ENCODE measurements at places on chromosomes 6 and 20. TPM values are rescaled to one million over a fixed set of nuclear protein-coding genes. Genes with fewer than 3 reads are reported as not detected.

SLC2A10 gene
- total RNA-seq = 33.5 TPM

COL11A2 gene
- total RNA-seq = 0.72 TPM

MEI4 gene
- 3.4 TPM for total RNA-seq

FAXC gene
- total RNA-seq = 5.3 TPM

LCA5 gene
- 21.2 TPM for total RNA-seq

KCNB1 gene
- 2.4 TPM for total RNA-seq

ANGPT4 gene
- 0.24 TPM for total RNA-seq

HTR1E gene
- total RNA-seq = 1.9 TPM

ZC2HC1B gene
- total RNA-seq = not detected

COL10A1 gene
- 2.2 TPM for total RNA-seq

TPBG gene
- total RNA-seq = 5.8 TPM

SDCBP2 gene
- total RNA-seq = 7.9 TPM

DNA sequence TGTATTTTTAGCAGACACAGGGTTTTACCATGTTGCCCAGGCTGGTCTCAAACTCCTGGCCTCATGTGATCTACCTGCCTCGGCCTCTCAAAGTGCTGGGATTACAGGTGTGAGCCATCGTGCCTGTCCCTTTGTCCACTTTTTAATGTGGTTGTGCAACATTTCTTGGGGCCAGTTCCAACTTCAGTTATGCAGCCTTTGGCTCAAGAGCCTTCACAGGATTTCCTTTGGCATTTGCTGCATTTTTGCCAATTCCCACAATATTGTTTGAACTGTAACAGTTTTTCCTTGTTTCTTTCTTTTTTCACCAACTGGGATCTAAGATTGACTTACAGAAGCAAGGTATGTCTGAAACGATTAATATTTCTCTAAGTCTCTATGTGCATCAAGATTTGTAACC, 63.6 kb downstream of the EDN1 start:
- no peak for DNase-seq

DNA sequence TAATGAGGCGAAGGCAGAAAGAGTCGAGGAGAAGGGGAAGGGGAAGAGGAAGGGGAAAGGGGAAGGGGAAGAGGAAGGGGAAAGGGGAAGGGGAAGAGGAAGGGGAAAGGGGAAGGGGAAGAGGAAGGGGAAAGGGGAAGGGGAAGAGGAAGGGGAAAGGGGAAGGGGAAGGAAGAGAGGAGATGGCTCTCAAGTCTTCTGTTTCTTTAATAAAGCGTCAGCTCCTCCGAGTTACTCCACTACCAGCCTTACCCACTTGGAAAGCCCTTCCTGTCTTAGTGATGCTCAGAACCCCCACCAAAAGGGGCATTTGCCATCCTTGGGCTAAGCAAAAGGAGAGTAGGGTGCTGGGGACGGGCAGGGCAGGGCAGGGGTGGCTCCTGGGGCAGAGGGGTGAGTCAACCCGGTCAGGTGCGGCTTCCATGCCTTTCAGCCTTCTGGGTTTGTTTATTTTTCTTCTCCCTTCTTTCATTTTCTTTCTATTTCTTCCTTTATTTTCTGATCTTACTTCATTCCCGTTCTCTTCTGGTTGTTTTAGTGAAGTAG, 476 bp upstream of the CLIC5 start:
- DNase-seq = no peak

DNA sequence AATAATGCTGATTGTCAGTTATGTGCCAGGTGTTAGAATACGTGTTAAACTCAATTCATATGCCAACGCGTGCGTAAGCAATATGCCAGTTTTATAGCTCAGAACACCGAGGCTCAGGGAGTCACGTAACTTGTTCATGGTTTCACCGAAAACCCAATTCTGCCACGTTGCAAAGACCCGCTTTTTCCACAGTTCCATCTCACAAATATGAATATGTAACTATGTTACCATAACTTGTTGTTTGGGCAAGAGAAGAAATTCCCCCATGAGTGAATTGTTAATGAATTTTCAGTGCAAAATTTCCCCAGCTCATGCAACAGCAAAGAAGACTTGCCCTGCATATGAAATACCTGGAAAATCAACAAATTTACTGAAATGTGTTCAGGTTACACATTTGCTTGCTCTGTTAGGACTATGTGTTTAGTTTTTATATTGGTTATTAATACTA, 30.1 kb downstream of the SF3B5 start:
- no peak for DNase-seq

DNA sequence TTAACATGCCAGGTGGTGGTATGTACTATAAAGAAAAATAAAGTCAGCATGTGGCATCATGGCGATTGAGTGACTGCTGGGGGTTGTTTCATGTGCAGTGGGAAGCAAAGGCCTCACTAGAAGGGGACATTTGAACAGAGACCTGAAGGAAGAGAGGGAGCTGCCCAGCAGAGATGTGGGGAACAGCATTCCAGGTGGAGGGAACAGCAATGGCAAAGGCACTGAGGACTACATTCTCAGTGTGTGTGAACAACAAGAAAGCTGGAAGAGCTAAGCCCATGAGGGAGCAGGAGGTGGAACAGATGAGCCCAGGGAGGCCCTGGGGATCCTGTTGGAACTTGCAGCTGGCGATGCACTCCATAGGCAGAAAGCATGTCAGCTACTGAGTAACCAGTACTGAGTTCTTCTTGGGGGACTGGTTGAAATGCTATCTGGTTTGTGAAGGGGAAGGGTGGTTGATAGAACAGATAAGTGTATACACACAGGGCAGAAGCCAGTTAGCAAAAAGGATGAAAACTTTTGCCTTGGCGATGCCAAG, 29.2 kb downstream of the NOX3 start:
- DNase-seq = no peak

DNA sequence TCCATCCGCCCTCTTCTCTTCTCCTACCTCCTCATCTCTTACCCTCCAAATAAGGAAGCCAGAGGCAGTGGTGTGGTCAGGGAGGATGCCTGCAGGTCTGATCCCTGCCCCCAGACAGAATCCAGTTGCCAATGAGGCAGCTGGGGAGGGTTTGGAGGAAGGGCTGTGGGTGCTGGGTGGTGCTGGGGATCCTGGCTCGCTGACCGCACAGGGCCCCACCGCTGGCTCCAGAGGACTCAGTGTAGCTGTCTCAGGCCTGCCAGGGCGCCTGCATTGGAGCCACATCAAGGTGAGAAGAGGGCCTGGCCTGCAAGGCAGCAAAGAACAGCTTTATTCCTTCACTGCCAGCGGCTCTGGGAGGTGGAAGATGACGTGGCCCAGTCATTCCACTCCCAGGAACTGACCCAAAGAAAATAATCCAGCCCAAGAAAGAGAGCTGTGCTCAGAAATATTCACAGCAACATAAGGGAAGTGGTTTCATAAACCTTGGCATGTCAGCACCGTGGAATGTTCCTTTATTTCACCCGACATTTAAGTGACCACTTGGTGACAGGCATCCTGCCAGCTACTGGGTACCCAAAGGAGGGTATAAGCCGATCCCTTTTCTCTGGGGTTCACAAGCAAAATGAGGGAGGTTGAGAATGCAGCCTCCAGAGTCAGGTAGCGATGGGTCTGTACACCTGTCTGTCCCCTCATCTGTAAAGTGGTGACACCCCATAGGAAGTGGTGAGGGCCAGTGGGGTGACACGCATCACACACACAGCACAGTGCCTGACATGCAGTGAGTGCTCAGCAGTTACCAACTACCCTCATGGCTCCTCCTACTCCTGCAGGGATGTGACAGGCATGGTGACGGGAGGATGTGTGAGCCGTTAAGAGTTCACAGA, 125.1 kb downstream of the SNX5 start:
- peak; percentile 86 for DNase-seq

DNA sequence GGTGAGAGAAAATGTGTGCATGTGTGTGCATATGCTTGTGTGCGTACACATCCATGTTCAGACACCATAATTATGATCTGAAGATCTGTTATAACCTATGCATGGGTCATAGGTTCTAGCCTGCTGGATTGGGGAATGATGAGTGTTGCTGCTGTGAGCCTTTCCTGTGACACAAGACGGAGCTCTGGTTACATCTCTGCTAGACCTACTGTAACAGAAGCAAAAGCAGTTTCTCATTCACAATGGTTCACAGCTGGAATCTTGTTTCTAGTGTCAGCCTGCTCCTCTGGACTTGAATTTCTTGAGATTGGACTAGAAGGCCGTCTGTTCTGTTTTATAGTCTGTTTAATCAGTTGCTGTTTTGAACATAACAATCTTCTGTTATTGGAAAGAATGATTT, 40.1 kb downstream of the DEFB114 start:
- no peak for DNase-seq

DNA sequence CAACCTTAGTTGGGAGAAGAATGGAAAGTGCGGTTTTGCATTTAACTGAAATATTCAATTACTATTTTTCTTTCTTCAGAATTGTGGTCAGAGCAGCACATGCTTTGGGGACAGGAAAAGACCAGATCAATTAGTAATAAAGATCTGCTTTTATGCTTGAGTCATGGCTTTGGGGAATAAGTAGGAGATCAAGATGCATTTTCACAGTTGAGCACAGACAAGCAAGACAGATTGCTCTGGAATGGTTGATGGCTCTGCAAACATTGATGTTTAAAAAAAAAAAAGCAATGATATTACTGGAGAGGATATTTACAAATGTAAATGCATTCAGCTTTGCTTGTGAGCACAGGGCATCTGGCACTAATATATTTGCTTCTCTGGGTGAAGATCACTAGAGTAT, 224.4 kb upstream of the SASH1 start:
- DNase-seq = peak; percentile 33

DNA sequence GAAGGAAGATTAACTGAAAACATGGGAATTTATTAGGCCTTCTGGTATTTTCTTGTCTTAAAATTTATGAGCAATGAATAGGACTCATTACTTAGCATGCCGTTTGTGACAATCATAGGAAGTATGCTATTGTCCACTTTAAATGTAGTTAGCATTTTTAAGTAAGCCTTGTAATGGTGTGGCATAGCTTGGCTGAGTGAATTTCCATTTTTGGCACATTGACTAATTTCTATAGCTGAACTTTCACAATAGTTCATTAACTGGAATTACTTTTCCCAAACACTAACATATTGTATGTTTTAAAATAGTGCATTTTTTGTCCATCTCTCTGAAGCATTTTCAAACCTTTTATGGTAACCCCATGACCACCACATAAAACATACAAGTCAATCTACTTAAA, 15.7 kb downstream of the RSPO3 start:
- no peak for DNase-seq

DNA sequence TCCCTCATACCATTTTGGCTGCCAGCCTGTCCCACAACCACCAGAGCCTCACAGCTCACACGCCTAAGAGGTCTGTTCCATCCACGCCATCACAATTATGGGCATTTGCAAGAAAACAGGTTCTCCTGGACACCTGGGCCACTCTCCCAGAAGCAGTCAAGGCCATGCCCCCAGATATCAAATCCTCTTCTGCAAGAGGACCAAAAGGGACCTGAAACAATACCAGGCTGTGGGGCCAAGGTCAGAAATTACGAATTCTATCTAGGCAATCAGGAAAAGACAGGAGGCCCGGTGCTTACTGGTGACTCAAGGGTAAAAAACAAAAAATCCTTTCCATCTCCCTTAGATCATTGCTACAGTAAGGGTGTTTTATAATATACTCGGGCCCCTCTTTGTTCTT, 69.8 kb downstream of the ZMYND8 start:
- DNase-seq = no peak

DNA sequence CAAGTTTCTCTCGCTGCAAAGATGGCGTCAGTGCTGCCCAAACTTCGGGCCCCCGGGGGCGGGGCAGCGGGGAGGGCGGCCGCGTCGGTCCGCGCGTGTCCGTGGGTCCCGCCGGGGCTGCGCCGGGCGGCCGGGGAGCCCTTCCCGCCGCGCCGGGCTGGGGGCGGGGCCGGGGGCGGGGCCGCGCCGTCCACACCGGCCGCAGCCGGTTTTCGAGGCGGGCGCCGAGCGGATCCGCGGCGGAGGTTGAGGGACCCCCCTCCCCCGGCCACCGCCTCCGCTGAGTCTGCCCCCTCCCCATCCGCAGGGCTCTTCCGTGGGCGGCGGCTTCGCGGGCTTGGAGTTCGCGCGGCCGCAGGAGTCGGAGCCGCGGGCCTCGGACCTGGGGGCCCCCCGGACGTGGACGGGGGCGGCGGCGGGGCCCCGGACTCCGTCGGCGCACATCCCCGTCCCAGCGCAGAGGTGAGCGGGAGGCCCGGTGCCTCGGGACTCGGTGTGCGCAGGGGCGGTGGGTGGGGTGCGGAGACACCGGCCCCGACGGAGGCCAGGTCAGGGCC, 572 bp downstream of the SLC2A4RG start:
- DNase-seq = peak; percentile 63

- no peak for DNase-seq
Observed at GRCh38 chr20:16732506-16733152, 2.8 kb downstream of the SNRPB2 start.

DNA sequence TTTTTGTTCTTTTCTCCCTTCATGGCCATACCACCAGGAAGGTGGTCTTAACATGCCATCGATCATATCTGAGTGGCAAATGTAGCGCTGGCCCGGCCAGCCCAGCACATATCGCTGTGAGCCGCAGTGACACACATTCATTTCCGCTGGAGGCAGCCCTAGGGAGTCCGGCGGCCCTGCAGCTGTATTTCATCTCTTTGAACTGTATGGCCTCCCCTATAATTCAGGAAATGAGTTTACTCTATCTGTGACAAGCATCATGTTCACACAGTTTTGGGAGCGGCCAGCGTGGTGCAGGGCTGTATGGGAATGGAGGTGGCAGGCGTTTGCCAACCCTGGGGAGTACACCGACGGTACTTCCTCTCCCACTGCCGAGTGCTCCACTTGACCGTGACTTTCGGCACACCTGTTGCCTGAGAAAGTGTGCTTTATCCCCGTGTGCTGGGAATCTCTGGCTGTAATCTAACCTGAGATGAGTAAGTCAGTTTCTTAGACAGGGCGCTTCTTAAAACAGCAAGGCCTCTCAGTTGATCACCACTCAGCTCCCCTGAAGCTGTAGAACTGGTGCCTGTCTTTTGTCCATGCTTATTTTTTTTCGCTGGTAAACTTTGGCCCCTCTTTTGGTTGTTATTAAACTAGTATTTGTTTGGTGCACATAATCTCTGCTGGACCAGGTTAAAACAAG, 257.1 kb upstream of the TAB2 start:
- DNase-seq = peak; percentile 18

DNA sequence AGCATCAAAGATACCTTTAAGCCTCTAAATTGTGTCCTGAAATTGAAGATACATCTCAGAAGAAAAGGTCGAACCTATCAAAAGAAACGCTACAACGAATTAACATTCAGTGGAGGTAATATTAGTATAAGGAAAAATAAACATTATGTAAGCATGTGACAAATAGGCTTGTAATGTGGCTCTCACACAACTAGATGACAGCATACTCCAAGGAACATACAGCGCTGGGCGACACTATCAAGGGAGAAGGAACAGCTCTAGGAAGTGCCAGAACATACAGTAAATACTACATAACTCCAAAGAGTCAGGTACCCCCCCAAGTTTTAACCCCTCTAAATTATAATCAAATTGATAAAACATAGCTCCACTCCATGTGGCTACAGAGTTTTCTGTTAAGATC, 103.5 kb downstream of the LAMP5 start:
- peak; percentile 36 for DNase-seq

DNA sequence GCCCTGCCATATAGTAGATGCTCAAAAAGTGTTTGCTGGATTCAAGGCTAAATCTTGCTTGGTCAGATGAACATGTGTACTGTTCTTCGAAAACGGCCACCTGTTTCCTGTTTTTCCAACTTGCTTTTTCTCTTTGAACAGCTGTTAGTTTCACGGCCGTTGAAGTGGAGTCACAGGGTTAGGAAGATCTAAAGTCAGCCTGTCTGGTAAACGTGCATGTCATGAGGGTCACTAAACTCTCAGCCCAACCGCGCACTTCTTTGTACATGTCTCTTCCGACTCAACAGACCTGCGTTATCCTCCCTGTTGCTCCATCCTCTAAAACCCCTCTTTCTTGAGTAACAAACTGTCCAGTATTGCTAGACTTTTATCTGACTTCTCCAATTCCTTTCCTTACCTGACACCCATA, 93.2 kb upstream of the MAN1A1 start:
- DNase-seq = peak; percentile 25

Data from umbilical cord (tissue), 2 donors.